Large intestine (tissue), 12 donors: ENCODE measurements at places on chromosomes 5 and 9.

DNA sequence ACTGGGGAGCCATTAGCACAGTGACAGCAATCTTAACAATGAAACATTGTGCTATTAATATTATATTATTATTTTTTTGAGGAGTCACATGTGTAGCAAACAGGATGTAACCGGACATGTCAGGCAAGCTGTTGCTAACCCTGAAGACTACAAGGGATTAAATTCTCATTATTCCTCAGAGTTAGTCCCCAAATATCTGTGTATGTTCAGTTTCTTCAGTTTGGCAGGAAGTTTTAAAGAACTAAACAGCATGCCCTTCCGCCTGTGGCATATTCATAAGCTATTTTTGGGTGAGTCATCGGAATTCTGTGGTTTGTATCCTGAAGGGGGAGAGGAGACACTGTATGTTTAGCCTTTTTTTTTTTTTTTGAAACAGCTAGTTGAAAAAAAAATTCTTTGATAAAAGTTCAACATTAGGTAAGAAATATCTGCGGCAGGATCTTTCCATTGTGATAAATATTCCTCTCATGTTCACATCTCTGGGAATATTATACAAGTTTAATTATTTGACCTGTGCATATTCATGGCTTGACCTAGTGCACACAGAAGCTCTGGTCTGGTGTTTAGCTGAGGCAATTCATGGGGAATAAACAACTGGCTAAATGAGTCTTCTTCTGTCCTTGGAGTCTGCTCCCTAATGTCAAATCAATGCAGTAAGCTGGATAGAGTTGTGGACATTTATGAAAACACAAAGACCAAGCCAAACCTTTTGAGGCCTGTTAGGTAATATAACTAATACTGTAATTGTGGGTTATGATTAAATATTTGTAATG, 202.7 kb upstream of the CDKN2B start:
- no peak for DNase-seq

DNA sequence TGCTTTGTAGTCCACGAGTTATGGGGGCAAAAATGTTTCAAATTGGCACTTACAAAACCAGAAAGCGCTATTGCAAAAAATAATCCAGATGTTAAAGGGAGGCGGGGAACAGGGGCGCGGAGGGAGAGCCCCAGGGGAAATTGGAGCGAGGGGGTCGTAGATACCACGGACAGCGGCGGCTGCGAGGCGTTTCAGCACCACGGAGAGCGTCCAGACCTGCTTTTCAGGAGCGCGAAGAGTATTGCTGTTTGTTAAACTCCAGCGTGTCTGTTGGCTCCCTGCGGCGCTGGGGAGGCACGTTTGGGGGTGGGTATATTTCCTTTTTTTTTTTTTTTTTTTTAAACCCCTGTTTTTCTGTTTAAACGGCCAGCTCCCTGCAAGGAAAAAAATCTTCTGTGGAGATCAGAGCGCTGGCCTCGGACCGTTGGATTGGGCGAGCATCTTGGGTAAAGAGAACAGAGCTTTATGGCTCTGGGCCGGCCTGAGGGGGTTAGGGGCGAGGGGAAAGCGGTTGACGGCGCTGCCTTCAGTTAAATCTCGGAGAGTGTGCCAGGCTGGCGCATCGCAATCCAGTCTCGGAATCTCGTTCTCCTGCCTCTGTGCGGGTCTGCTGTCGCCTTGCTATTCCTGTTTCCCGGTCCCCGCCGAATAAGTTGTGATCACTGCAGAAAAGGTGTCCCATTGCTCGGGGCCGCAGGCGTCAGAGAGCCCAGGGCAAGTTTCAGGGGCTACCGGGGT, at the start of gene GLRA1:
GLRA1 (minus strand) TSS at position 288 of the 738 bp plus-strand sequence. CDS start 302 bp downstream, outside the sequence.
- DNase-seq: peak; percentile 19

GRCh38 chr5:94793816-94794198, 175.3 kb downstream of the SLF1 start:
- DNase-seq: no peak

- no peak for DNase-seq
Measured at GRCh38 chr5:163659568-163659902, 154.1 kb downstream of the MAT2B start.

- DNase-seq: no peak
Measured at GRCh38 chr9:106945727-106946660, 83.0 kb downstream of the ZNF462 start.

DNA sequence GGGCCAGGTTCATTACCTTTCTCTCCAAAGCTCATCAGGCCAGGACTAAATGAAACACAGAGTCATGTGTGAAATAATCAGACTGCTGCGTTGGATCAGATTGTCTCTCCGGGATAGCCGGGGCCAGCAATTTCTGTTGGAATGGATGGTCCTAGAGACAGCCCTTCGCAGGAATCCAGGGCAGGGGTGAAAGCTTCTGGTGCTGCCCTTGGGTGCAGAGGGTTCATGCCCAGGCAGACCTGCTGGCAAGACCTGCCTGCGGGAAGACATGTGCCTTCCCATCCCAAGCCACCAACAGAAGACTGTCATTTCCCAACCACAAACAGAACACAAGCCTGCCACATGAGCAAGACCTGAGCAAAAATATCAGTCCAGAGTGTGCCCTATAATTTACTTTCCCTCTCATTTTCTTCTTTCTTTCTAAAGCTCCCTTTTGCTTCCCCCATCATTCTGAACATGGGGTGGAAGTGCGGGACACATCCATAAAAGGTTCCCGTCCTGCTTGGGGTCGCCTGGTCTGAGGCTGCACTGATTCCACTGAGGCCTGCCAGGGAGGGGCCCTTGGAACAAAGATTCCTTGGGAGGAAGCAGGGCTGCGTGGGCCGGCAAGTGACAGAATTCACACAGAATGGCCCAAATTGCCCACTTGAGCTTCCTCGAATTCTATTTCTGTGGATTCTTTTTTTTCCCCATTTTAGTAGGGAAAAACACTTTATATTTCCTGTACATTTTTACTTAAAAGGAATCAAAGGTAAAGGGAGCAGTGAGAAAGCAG, 57.3 kb downstream of the UBE2QL1 start:
- DNase-seq: no peak

DNA sequence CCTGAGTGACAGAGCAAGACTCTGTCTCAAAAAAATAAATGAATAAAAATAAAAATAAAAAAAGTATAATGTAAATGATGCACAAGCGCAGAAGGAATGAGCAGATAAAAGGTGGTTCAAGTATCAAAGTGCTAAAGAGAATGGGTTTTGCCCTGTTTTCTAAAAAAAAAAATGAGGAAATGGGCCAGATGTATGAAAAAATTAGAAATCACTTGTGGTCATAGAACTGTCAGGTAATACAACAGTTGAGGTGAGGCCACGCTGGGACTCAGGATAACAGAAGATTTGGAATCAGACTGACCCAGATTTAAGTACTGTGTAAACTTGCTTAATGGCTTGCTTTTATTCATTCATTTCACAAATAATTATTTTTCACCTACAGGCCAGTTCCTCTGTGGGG, 69.8 kb downstream of the MAPKAP1 start:
- DNase-seq: no peak
